ENCODE measurements at places on chromosomes 3 and 15.
A peak's percentile ranks its signal among the peaks of the same experiment; 100 is the strongest.

DNA sequence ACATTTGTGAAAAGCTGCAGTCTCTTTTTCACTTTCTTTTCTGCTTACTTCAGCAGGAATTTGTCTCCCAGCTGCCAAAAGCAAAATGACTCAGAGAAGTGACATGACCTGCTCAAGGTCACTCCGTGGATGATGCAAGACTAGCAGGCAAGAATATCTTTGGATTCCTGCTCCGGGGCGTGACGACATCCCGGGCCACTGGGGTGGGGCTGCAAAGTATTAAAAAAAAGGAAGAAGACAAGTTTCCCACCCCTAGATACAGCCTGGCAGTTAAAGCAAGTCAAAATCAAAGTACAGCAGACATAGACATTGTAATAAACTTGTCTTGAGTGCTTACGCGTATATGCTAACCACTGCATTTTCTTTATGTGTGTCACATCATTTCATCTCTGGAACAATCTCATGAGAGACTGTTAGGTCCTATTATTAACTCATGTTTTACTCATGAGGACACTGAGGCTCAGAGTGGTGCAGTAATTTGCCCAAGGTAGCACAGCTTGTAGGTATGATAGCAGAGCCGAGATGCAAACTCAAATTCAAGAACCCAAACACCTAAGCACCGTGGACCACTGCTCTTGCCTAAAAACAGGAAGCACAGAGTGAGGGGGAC, 485.2 kb upstream of the PROK2 start:
- DNase-seq, result peak; percentile 87

DNA sequence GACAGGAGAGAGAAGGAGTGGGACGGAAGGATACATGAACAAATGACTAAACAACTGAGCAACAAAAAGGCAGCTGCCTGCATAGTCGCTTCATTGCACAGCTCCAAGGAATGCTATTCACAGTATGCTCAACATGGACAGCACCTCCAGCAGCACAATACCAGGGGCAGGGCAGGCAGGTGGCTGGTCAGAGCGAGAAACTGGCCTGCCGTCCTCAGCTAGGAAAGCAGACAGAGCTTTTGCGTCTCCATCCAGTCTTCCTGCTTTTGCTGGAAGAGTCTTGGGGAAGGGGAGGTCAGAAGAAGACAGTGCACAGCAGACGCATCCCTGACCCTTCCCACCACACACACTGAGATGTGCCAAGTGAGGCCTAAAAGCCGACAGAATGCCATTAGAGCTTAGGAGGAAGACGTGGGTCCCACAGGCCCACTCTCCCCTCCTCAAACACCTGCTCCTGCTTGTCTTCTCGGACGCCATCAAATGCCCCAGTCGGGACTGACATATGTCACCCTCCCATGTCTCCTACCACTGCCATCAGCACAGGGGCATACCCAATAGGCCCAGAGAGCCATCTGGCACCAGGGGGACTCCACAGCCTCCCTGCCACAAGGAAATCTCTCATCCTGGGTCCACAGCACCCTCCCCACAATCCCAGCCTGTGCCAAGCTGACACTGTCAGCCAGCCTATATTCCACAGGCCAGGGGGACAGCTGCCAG, 3.9 kb downstream of the RAB6B start:
- DNase-seq, result no peak

- no peak for DNase-seq
Measured at GRCh38 chr3:46931631-46932331, 44.8 kb downstream of the CCDC12 start.

DNA sequence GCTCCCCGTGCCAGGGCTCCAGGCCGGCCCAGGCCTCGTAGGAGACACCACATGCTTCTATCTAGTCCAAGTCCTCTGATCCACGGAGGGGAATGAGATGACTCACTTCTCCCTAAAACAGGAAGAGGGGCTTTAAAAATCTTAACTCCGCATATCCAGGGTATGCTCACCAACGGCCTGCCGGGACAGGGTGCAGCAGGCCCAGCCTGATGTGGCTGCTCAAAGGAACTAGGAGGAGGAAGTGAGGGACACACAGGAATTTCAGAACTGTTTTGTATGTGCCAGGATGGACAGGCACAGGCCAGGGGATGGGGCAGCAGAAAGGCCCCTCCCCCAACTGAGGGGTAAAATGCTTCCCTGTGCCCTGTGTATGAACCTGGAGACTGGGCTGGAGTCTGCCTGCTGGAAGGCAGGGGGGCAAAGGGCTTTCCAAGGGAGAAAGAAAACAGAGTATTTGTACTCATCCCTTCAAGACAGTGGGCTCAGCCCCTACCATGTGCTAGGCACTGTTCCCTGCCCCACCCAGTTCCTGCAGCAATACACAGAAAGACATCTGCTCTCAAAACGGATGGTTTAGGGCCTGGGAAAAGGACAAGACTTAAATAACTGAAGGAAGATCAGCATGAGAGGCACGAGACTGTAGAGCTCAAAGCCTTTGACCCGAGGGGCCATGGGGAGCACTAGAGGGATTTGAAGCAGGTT, 22.1 kb downstream of the CHDH start:
- DNase-seq, result no peak

DNA sequence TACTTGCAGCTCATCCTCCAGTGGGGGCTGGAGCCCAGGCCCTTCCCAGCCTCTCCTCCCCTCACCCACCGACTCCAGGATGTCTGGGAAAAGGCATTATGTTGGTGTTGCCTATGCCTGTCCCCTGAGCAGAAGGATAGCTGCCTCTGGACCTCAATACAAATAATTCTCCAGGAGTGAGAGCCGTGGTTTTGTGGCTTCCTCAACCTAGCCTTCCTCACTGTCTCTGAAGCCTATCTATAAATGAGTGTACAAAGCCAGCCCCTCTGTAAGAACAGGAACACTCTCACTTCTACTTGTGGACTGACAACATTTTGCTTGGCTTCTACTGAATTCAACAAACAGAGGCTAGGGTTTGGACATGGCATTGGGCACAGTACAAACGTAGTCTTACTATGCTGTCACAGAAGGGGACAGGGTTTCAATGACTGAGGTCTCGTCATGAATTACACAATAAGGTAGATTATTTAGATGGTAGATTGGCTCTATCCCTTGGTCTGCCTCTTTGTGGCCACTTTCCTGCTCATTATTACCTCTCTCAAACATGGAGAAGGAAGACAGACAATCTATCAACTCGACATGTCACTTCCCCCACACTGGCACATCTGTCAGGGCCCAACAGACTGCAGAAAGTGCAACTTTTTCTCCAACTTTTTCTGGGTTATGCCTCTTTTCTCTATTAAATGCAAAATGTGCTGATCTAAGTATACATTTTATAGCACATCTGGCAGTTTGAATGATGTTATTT, 82.8 kb upstream of the MEX3B start:
- no peak for DNase-seq

DNA sequence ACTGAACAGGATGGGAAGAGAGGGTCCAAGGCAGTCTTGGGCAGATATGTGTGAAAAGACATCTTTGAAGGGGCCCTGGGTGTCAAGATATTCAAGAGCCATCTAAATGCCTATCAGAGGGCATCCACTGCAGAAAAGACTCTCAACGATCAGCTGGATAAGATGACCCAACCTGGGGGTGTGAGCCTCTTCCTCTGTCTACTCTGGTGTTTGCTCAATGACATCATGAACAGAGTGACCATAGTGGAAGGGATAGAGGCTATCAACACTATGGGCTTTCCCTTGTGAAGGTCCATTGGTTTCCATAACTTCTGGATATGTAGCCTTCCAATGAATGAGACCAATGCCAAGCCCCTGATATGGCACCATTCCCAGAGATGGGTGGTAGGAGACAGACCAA, 42.1 kb downstream of the FAH start:
- no peak for DNase-seq

DNA sequence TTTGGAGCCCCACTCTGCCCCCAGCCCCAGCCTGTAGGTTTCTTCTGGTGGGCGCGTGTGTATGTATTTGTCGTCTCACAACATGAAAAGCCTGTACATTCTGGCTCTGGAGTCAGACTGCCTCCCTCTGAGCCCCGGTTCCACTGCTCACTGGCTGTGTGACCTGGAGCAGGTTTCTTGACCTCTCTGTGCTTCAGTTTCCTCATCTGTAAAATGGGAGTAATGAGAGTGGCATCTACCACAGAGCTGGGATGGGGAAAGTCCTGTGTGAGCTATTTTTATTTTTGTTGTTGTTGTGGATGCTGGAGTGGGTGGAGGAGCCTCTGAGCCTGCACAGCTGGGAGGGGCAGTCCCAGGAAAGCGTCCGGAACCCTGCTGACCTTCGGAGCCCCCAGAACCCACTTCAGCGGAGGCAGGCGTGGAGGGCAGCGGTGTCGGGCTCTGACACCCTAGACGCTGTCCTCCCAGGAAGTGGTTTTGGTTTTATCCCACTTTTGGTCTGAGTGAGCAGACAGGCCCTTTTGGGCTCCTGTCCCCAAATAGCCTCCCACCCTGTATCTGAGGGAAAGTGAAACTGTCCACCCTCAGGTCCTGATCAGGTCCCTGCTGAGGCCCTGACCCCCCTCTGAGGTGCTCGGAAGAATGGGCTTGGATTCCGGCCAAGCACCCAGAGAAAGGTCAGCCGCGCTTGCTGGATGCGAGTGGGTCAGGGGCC, 103.5 kb downstream of the CHSY1 start:
- no peak for DNase-seq

- no peak for DNase-seq
Measured at GRCh38 chr3:156693166-156693565, 18.8 kb downstream of the TIPARP start.

DNA sequence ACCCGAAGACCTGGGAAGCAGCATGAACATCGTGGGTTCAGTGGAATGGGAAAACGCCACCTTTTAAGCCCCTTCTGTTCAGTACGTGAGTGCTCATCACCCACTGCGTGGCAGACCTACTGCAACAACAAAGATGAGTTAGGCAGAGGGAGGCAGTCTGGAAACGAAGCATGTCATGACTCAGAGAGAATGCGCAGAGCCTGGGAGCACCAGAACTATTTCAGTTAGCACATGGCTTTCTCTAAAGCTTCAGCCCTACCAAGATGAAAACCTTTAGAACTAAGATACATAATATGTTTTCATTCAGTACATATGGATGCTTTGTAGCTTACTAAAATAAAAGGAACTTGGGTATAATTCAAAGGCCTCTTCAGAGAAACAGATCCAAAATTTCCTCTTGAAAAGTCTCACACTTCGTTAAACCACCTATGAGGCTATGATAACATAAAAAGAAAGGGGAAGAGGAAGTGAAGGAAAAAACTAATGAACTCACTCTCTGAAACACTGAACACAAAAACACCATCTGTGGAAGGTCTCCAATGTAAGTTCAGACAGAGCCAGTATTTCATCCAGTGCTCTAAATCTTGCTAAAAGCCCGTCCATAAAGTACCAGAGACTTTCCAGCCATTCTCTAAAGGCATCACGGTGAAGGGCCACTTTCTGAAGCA, 140.1 kb downstream of the OCA2 start:
- DNase-seq, result no peak

GRCh38 chr15:59306520-59307164, 66.0 kb downstream of the MYO1E start:
- DNase-seq, result no peak

GRCh38 chr15:96341513-96342405, 11.3 kb downstream of the NR2F2 start:
- no peak for DNase-seq

DNA sequence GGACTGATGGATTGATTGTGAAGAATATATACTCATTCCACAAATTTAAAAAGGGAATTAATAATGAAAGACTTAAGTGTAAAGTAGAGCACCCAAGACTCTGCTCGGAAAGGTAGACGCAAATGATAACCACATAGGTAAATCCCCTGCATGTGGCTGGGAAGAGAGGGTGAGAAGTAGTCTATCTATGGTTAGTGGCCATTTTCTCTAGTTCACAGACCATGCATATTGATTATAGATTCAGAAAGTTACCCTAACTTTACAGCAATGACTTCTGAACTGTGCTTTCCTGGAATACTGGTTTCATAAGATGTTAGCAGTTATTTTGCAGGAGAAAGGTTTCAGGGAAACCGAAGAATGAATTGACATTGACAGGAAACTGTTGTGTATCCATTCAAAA, 51.7 kb downstream of the CASR start:
- no peak for DNase-seq

DNA sequence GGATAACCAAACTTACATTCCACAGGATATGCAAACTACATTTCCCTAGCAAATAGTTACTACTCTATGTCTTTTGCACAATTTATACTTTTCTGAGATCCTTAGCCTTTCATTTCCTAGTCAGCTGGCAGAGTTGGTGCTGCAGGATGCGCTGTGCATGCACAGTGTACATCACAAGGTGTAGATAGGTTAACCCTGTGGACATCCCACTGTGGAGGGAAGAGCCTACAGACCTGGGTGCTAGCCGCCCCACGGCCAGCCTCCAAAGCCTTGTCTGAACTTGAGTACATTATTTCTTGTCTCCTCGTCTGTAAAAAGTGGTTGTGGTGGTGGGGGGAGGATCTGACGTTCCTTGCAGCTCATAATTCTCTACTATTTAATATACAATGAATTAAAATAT, 3.5 kb downstream of the TNFSF10 start:
- no peak for DNase-seq

GRCh38 chr3:124814620-124815421, 72.3 kb downstream of the ITGB5 start:
- no peak for DNase-seq

GRCh38 chr3:187044867-187045552, 94.3 kb downstream of the RPL39L start:
- DNase-seq, result no peak

DNA sequence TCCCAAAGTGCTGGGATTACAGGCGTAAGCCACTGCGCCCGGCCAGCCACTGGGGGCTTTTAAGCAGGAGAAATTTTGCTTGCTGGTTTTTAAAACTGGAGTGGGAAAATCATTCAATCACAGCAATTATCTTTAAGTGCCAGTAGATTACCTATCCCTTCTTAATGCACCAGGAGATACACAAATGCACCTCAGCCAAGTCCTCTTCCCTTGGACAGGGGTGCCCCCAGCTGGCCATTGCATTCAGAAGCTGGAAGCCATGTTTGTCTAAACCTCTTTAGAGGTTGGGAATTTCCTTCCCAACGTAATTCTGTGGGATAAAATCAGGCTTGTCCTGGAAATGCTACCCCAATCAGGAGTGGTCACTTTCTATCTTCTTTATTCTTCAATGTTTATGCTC, 26.6 kb downstream of the MIX23 start:
- peak; percentile 46 for DNase-seq

GRCh38 chr3:116716490-116716889, 6.9 kb downstream of the TUSC7 start:
- no peak for DNase-seq

- no peak for DNase-seq
Measured at GRCh38 chr3:173709026-173709425, 311.5 kb downstream of the NLGN1 start.

DNA sequence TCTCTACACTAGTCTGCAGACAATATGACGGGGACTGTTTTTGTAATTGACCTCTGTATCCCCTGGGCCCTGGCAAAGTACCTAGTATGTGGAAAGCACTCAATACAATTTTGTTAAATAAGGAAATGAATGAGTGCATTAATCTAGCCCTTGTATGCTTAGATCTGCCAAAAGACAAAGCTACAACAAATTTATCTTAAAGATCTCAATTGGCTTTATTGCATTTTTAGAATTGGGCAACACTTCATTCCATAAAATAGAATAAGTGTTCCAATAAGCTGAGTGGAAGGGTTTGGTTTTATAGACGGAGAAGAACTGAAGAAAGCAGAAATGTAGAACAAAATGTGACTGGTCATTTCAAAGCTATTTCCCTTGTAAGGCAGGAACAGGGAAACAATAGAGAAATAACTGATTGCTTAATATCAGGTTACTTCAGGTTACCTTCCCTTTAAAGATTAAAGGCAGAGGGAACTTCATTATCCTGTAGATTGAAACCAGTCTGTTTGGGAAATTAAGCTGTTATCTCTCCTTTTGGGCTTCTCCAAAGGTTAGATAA, 108.3 kb upstream of the MME start:
- peak; percentile 21 for DNase-seq

GRCh38 chr3:57793737-57794187, 37.7 kb downstream of the SLMAP start:
- DNase-seq, result no peak

Data from H4 (cell line).